ENCODE measurements at places on chromosomes 12 and 14. TPM values are rescaled to one million over a fixed set of nuclear protein-coding genes. Genes with fewer than 3 reads are reported as not detected.

ANKRD33 gene
- not detected for total RNA-seq

OR6C2 gene
- not detected for total RNA-seq

SYCP3 gene
- total RNA-seq, result not detected

NPFF gene
- not detected for total RNA-seq

DLK1 gene
- total RNA-seq, result not detected

PPP4R4 gene
- not detected for total RNA-seq

IL31 gene
- not detected for total RNA-seq

GLT1D1 gene
- total RNA-seq, result not detected

RNASE1 gene
- 3.4 TPM for total RNA-seq

FSCB gene
- not detected for total RNA-seq

COX8C gene
- not detected for total RNA-seq

DHRS2 gene
- total RNA-seq, result 5.5 TPM

OR8S1 gene
- not detected for total RNA-seq

TAS2R9 gene
- total RNA-seq, result not detected

WNT1 gene
- not detected for total RNA-seq

ACRBP gene
- not detected for total RNA-seq

BDKRB2 gene
- 0.32 TPM for total RNA-seq

APOF gene
- total RNA-seq, result not detected

PDE6H gene
- total RNA-seq, result 3.1 TPM

RTL1 gene
- total RNA-seq, result not detected

RHEBL1 gene
- not detected for total RNA-seq

DCAF5 gene
- 20.2 TPM for total RNA-seq

RERGL gene
- not detected for total RNA-seq

CD69 gene
- not detected for total RNA-seq

TCL1B gene
- total RNA-seq, result not detected

PTPRR gene
- not detected for total RNA-seq

FOXG1 gene
- not detected for total RNA-seq

SOX5 gene
- total RNA-seq, result 0.90 TPM

AGAP2 gene
- 0.32 TPM for total RNA-seq

MAP1LC3B2 gene
- not detected for total RNA-seq

SLC17A8 gene
- not detected for total RNA-seq

KRT82 gene
- total RNA-seq, result not detected
